Stimulated activated CD8-positive, alpha-beta memory T cell treated with anti-CD3 and anti-CD28 coated beads, Interleukin-7, amount 100 ng/mL, for 1 hour (primary cell): ENCODE measurements at places on chromosomes 4 and X.

DNA sequence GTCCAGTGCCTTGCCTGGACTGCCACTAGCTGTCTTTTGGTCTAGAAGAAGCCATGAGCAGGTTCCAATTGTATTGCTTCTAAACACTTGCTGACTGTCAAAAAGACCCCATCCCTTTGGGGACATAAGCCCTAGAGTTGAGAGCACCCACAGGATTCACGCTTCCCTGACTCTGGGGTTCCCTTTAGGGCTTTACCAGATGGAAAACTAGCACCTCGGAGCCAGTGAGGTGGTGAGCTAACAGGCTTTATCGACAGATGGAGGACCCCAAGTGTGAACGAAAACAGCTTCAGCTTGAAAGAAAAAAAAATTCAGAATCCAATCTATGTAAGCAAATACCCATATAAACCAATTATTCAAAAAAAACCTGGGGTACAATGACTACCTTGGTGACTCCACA, 90.8 kb downstream of the NAA11 start:
- DNase-seq = no peak

GRCh38 chr4:32929796-32930699, 2209.9 kb downstream of the PCDH7 start:
- no peak for DNase-seq

DNA sequence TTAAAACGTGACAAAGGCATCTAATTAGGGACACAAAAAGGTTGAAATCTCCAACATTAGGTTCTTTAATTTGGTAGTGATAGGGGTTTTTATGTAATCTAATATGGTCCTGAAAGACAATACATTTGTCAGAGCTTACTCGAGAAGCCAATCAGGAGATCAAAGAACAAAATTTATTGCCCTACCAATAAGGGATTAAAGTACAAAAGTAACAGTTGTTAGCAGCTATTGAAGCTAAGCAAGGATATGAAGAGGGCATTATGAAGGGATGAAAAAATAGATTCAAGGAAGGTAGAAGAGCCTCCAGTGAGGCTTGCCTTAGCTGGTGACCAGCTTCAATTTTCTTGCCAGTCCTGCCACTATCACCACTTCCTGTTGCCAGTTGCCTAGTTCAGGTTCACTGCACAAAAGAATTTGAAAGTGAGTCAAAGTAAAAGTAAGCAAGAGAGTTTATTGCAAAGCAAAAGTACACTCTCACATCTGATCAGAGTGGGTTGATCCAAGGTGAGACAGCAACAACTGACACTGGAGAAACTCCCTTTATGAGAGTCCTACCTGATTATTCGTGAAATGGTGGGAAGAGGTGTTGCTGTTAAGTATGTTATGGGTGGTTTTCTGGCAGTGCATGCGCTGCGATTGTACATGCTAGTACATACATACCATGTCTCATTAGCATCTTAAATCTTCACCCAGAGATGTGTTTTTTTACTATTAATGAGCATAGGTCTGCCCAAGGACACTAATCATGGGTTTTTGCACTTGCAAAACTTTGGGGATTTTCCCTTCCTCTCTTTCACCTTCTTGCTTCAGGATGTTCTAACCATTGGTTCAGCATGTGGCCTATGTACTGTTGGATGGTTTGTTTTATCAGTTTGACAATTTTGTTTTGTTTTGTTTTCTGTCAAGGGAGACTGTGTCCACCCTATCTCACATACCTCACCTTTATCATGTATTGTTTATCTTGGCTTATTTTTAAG, 263.2 kb upstream of the ITM2A start:
- no peak for DNase-seq

DNA sequence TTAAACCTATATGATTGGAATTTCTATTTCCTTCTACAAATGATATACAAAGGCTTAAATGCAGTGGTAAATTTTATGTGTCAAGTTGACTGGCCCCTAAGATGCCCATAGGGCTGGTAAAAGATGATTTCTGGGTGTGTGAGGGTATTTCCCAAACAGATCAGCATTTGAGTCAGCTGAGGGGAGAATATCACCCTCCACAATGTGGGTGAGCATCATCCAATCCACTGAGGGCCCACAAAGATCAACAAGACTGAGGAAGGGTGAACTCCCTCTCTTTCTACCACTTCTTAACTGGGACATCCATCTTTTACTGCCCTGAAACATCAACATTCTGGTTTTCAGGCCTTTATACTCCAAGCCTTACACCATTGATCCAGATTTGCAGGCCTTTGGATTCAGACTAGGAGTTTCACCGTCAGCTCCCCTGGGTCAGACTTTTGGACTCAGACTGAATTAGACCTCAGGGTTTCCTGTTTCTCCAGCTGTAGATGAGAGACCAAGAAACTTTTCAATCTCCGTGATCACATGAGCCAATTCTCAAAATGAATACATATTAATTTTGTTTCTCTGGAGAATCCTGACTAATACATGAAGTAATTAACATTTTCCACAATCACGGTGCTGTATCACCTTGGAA, 1020.7 kb upstream of the SLIT2 start:
- no peak for DNase-seq

- DNase-seq = no peak
Measured at GRCh38 chrX:100294965-100295364, 115.1 kb downstream of the PCDH19 start.

DNA sequence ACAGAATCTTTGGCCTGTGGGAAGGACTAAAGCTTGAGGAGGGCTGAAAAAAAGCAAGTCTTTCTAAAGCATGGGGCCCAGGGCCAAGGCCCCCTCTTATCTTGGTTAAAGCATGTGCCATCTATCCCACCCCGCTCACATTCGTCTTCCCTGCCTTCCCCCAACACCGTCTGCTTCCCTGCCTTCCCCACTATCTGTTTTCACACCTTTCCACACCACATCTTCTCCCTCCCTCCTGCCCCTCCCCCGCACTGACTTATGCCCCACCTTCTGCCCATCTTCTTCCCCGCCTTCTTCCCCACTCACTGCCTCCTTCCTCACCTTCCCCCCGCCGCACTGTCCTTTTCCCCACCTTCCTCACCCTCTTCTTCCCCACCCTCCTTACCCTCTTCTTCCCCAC, 890 bp upstream of the NAP1L5 start:
- DNase-seq = no peak

DNA sequence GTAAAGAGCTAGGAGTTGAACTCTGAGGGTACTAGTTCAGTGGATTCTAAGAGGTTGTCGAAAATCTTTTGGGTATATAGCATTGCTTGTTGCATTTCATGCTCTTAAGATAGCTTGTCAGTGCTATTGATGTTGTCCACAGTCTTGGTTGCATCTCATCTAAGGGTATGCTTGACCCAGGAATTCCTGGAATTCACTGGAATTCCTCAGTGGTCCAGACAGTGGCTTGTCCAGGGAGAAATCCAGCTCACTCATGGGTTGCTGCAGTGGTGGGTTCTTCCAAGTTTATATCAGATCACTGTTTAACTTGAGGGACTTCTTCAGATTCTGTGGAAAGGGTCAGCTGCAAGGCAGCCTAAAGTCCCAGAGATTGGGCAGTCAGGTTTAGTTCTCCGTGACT, 29.8 kb upstream of the SMARCAD1 start:
- DNase-seq = no peak
